Pulmonary artery endothelial cell (primary cell): ENCODE measurements at places on chromosomes 1 and 21. TPM values are rescaled to one million over a fixed set of nuclear protein-coding genes. Genes with fewer than 3 reads are reported as not detected.

DNA sequence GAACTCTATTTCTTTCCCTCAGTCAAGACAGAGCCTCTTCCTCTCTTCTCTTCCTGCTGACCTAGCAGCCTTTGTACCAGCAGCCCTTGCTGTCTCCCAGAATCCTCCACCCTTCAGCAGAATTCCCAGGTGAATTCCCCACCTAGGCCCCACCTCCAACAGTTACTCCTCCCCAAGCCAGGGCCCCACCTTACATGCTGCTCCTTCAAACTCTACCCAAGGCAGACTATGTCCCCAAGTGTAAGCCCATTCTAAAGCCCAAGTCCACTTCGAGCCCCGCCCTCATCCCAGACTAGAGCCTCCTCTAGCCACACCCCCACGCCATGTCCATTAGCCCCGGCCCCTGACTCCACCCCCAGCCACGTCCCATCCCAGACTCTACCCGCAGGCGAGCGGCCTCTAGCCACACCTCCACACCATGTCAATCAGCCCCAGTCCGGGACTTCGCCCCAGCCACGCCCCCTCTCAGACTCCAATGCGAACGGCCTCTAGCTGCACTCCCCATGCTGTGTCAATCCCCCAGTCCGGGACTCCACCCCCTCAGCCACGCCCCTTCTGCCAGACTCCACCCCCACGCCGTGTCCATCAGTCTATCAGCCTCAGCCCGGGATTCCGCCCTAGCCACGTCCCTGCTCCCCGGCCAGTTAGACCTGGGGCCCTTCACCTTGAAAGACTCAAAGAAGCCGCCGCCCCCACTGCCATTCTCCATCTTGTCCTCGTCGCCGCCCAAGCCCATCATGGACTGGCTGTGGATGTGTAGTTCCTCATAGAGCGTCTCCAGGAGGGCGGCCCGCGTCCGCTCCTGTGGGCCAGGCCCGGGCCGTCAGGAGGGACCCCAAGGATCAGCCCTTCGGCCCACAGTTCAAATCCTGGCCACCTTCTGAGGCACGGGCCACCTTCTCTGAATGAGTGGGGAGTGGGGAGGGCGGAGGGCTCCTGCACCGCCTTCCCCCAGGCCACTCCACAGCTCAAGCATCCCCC lies 61.3 kb downstream of the RAP1GAP start:
- peak; percentile 47 for DNase-seq

DNA sequence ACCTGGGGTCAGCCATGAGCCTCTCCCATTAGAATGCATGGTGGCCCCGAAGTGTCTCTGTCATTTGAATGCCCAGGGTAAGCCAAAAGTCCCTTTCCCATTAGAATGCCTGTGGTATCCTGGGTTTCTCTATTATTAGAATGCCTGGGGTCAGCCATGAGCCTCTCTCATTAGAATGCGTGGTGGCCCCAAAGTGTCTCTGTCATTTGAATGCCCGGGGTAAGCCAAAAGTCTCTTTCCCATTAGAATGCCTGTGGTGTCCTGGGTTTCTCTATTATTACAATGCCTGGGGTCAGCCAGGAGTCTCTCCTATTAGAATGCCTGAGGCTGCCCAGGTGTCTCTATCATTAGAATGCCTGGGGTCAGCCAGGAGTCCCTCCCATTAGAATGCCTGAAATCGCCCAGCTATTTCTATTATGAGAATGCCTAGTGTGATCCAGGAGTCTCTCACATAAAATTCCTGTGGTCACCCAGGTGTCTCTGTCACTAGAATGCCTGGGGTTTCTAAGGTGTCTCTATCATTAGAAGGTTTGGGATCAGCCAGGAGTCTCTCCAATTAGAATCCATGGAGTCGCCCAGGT lies 65.5 kb downstream of the RNF187 start:
- no peak for DNase-seq

DNA sequence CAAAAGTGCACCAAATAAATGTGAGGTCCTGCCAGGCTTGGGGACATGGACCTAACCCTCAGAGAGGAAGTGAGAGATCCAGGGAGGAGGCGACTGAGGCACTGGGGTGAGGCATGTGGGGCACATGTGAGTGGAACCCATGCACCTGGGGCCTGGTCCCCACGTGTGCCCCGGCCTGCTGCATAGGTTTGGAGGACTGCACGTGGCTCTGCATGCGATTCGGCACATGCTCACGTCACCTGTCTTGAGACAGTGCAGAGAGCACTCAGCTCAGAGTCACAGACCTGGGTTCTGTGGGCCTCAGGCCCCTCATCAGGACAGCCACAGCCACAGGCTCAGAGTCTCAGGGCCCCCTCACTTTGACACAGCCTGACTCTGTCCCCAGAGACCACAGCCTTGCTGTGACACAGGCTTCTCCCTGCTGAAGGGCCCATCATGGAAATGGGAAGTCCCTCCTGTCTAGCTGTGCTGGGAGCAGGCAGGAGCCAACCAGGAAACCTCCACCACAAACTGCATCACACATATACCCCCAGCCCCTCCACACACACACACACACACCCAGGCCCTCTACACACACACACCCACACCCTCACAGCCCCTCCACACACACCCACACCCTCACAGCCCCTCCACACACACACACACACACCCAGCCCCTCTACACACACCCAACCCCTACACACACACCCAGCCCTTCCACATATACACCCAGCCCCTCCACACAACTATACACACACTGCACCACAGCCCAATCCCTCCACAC lies 48.2 kb downstream of the SLC9A1 start:
- no peak for DNase-seq

GRCh38 chr1:23908453-23909341 lies 4.5 kb downstream of the CNR2 start:
- DNase-seq: no peak

DNA sequence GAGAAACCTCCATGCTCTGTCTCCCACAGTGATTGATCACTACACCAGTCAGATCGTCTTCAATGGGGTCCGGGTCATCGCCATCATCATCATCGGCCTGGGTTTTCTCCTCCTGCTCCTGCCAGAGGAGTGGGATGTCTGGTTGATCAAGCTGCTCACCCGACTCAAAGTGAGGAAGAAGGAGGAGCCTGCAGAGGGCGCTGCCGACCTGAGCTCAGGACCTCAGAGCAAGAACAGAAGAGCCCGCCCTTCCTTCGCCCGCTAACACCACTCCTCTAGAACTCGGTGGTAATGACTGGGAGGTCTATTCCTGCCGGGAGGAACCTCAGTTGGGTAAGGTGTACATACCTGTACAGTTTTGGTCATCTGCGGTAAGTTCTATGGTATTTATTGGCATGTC lies 50.3 kb upstream of the COA6 start:
- DNase-seq: peak; percentile 8

- DNase-seq: no peak
Observed at GRCh38 chr1:218390618-218391017, 45.5 kb downstream of the TGFB2 start.

GRCh38 chr1:32184650-32185049 lies 5.2 kb downstream of the TXLNA start:
- DNase-seq: no peak

- no peak for DNase-seq
Observed at GRCh38 chr1:173485401-173485800, 8.3 kb downstream of the PRDX6 start.

DNA sequence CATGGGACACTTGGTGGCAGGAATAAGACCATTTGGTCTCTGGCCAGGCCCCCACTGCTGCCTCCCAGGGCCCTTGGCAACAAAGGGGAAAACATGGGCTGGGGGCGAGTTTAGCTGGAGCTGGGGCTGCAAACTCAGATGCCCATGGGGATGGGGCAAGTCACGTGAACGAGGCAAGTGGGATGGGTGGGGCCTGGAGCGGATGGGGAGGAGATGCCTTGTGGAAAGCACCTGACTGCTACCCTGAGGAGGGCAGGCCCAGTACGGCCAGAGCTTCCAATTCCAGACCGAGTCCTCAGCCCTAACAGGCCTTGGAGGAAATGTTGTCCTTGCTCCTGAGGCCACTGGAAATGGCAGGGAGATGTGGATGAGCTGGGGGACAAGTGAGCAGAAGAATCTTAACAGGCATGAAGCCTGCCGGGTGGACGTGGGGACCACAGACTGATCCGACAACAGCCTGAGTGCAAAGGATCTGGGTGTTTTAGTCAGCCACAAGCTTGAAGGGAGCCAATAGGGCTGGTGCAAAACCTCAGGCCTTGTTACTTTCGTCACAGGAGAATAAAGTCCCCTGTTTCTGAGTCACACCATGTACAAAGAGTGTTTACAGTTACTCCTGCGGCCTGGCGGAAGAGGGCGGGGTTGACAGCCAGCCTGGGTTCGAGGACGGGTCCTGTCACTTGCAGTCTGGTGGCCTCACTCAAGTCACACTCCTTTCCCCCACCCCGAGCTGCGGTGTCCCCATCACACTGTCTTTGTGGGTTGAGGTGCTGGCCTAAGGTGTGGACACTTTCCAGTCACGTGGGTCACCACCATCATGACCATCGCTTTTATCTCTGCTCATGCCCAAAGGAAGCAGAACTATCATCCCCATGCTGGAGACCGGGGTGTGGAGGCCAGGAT lies 19.1 kb downstream of the RUNX3 start:
- DNase-seq: no peak

DNA sequence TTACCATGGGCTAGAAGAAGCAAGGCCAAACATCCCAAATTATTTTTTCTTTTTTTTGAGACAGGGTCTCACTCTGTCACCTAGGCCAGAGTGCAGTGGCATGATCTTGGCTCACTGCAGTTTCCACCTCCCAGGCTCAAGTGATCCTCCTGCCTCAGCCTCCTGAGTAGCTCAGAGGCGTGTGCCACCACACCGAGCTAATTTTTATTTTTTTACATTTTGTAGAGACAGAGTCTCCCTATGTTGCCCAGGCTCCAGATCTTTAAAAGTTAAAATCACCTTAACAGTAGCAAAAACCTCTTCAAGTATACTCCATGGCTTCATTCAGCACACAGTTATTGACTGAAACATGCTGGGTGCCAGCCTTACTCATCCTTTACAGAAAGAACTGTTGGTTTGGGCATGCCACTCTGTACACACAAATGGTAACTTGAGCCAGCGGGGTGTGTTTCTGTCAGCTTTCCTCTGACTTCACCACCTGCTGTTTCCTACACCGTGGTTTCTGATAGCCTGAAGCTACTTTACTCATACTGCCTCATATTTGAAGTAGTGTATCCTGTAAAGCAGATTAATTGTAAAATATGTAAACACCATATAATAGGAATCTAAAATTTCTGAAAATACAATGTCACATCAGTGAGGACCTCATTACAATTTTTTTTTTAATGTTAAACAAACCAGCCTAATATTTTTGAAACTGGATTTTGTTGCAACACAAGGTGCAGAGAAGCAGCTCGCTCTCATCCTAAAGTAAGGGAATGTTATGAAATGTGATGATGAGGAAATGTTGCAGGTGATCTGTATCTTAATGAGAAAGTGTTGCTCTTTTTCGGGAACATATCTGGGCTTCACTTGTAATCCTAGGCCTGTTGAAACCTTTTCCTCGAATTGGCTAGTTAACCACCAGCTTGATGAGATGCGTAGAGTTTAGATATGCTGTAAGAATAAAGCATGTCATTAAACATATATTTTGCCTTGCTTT lies 113.9 kb downstream of the ATP5PO start:
- peak; percentile 22 for DNase-seq

DNA sequence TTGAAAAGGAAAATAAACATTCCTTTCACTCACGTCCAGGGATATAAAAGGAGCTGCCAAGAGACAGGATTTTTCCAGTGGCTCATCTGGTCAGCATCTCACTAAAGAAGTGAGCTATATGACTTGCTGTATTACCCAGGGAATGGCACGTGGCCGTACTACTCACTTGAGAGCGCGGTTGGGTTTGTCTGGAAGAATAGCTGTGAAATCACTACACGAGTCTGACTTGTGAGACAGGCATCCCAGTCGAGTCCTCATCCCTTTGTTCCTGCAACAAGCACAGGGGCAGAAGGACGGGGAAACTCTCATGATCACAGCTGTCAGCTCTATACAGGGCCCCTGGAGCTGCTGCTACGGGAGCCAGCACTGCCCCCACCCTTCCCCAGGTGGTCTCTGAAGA lies 17.7 kb downstream of the RGS8 start:
- no peak for DNase-seq

- DNase-seq: no peak
Observed at GRCh38 chr1:231705806-231706760, 79.5 kb downstream of the DISC1 start.

DNA sequence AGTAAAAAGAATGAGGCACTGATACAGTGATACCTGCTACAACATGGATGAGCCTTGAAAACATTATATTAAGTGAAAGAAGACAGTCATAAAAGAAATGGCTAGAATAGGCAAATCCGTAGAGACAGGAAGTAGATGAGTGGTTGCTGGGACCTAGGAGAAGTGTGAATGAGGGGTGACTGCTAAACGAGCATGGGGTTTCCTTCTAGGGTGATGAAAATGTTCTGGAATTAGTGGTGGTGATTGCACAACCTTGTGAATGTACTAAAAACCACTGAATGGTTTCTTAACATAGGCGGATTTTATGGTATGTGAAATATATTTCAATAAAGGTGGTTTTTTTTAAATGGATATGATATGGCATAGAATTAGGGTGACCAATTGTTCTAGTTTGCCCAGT lies 12.6 kb upstream of the SERINC2 start:
- no peak for DNase-seq

- peak; percentile 40 for DNase-seq
Observed at GRCh38 chr1:159161001-159161718, 10.3 kb upstream of the CADM3 start.

DNA sequence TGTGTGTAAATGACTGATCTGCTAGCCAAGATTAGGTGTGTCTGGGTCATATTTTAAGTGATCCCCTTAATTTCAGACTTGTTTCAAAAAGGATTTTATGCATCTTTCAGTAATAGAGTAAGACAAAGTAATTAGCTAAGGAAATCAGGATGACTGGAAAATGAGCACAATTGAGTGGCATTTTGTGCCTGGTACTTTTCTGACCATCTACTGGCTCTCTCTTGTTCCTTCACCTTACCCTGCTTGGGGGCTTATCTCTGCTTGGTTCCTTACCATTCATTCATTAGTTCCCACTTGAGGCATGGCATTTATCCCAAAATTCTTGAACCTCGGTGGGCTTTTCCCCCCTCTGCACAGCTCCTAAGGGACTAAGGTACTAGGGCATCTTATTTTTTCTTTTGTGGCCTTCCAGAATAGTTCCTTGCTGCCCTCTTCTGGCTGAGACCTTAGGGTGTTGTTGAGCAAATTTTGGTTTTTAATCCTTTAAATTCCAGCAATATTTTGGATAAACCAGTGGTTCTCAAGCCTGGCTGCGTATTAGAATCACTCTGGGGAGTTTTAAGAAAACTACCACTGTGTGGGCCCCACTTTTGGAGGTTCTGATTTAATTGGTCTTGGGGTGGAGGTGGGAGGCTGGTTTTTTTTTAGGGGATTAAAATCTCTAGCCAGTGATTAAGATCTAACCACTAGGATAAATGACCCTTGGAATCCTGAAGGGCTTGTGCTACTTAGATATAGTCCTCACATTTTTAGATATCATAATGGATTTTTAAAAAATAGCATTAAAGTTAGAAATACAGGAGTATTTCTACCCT lies 50.8 kb downstream of the HS2ST1 start:
- no peak for DNase-seq

RCSD1 gene
- total RNA-seq: 0.07 and 2.4 TPM in 2 replicates

KRTAP22-2 gene
- total RNA-seq: not detected in 2 replicates

ADAMTS4 gene
- 26.8 and 43.7 TPM in 2 replicates for total RNA-seq

CYP2J2 gene
- total RNA-seq: 0.20 and 0.42 TPM in 2 replicates

RRP15 gene
- 6.5 and 9.3 TPM in 2 replicates for total RNA-seq

PDC gene
- total RNA-seq: not detected in 2 replicates

TMEM35B gene
- total RNA-seq: 25.6 and 27.2 TPM in 2 replicates

LRRC38 gene
- not detected in 2 replicates for total RNA-seq

NUP210L gene
- 0.07 and 0.11 TPM in 2 replicates for total RNA-seq
